Endothelial cell of umbilical vein (primary cell): ENCODE measurements at places on chromosomes 4 and X. TPM values are rescaled to one million over a fixed set of nuclear protein-coding genes. Genes with fewer than 3 reads are reported as not detected.

Gene FSTL5
- total RNA-seq, result 1.3 and 1.6 TPM in 2 replicates

Gene MTMR1
- total RNA-seq, result 20.3 and 20.7 TPM in 2 replicates

Gene SPANXN4
- total RNA-seq, result not detected in 2 replicates

Gene DMRTC1
- total RNA-seq, result not detected in 2 replicates
